ENCODE measurements at places on chromosomes 5 and 9.

- DNase-seq: no peak
Observed at GRCh38 chr5:130868186-130868840, 296.7 kb downstream of the HINT1 start.

GRCh38 chr9:89558948-89559347 lies 45.9 kb upstream of the GADD45G start:
- DNase-seq: no peak

DNA sequence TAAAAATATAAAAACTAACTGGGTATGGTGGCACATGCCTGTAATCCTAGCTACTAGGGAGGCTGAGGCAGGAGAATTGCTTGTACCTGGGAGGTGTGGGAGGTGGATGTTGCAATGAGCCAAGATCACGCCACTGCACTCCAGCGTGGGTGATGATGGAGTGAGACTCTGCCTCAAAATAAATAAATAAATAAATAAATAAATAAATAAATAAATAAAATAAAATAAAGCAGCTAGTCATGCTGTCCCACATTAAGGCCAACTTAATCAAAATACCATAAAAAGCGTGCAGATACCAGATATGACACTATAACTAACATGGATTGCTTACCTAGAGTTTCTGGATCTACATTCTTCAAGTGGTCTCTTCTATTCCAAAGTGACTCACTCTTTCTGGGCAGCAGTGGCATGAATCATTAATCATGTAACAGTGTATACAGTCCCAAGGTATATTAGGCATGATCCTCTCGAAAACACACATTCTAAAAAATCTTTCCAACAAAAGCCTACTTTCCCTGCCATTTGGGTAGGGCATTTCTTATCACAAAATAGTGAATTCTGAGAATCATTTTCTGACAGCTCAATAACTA lies 187.1 kb downstream of the ELAVL2 start:
- DNase-seq: no peak

DNA sequence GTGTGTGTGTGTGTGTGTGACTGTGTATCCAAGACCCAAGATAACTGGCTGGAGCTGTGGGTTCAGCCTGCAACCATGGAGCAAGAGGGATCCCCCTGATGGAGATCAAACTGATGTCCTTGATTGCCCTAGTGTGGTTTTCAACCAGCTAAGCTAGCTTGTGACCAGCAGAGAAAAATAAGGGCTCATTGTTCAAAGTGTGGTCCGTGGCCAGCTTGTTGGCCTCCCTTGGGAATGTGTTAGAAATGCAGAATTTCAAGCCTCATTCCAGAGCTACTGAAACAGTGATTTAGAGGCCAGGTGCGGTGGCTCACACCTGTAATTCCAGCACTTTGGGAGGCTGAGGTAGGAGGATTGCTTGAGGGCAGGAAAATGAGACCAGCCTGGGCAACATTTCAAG lies 79.9 kb downstream of the ACER2 start:
- DNase-seq: no peak

DNA sequence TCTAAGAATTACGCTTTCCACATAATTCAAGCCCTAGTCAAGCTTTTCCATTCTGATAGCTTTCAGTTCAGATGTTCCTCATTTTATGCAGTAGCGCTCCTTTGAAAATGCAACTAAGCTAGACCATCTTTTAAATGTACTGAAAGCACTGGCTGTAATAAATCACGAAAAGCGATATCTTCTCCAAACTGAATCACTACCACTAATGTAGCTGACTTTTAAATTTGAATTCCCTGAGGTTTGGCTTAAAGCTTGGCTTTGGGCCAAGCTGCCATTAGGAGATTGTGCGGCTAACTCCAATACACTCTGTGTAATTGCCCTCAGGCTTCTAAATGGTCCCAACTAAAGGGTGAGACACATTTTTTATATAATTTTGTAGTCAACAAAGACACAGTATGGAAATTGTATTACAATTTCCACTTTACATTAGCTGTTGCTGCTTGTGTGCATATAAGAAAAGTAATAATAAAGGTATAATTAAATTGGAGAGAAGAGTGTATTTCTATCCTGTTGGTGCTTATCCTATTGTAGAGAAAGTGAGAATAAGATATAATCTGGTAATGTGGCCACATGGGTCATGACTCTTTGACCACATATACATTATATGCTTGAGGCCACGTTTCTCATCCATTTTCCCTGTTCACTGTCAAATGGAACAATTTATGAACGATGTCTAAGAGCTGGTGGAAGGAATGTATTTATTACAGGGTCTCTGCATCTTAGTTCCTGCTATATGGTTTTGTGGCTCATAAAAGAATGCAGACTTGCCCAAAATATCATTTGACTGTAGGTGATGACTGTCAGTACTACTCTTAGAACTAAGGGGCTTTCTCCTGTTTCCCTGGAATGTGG lies 118.7 kb upstream of the TAF11L2 start:
- DNase-seq: no peak

DNA sequence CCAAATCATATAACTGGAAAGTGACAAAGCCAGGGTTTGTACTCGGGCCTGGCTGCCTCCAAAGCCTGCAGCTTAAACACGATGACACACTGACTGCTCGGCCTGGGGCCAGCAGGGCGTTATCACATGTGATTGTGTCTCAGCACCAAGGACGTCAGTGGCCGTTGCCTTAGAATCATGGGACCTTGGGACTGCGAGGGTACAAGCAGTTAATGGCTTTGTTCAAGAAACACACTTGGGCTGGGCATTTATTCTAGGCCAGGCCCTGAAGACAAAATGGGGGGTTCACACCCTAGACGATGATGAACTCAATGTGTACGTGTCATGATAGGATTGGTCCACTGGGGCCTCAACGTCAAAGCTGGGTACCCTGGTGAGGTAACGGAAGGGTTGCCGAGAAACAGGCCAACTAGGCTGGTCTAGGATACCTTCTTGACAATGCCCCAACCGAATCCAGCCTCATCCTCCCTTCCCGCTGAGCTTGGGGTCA lies 13.0 kb downstream of the SH3PXD2B start:
- no peak for DNase-seq

GRCh38 chr9:113772121-113772810 lies 103.8 kb upstream of the ZNF618 start:
- no peak for DNase-seq

DNA sequence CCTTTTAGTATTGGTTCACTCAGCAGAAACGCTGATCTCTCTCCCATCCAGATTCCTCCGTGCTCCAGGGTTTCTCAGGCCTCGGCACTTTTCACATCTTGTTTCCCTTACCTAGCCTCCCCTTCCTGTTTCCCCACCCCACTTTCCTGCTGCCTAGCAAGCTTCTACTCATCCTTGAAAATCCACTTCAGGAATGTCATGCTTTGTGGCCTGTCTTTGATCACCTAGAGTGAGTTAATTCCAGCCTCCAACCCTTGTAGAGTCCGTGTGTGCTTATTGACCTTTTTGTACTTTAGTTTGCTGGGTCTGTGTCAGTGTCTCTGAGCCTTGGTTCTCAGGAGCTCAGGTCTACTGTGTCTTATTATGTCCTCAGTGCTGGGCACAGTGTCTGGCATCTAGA lies 116.6 kb downstream of the AOPEP start:
- DNase-seq: no peak

GRCh38 chr5:134103397-134103796 lies 11.1 kb upstream of the TCF7 start:
- no peak for DNase-seq

DNA sequence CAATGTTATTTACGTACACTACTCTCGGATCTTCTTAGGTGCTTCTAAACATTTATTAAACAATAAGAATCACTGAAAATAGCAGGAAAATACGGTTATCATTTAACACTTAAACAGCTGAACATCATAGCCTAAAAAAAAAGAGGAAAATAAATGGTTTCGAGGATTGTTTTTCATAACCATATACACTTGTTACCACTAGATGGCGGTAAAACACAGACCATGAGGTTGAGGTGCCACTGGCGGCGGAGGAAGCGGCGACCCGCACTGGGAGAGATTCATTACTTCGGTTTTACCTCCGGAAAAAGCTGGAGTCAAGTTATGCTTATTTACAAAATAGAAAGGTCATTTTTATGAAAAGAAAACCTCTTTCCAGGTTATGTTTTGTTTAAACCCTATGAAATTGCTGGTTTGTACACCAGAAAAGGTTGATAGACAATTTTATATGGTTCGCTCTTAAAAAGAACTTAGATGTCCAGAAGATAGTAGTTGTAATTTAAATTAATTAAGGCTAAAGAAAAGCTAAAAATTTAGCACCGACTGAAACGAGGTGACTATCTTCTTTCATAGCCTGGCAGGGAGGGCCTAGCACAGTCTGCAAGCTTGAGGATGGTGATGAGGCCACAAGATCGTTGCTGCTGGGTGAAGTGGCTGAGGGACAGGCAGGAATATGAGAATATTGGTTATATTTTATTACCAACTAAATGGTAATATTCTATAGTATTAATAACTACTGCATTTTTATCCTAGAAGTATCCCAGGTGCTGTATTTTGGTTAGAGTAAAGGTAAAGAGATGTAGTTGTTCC lies 605.7 kb downstream of the RAB3C start:
- no peak for DNase-seq

DNA sequence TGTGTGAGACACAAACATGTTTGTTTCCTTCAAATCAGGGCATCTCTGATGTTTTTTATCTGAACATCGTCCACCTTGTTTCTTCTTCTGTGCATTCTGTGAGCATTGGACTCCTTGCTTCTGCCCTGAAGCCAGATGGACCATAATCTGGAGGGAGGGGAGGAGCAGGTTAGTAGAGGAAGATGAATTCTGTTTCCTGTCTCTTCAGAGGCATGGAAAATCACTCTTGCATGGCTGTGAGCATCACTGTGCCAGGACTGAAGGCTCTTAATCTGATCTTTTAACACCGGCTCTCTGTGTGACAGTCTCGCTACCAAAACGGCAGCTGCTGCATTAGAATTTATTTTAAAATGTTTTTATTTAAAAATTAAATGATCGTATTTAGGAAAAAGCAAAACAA lies 43.3 kb downstream of the TLE4 start:
- no peak for DNase-seq

- peak; percentile 53 for DNase-seq
Observed at GRCh38 chr9:13410566-13411031, 131.1 kb upstream of the MPDZ start.

DNA sequence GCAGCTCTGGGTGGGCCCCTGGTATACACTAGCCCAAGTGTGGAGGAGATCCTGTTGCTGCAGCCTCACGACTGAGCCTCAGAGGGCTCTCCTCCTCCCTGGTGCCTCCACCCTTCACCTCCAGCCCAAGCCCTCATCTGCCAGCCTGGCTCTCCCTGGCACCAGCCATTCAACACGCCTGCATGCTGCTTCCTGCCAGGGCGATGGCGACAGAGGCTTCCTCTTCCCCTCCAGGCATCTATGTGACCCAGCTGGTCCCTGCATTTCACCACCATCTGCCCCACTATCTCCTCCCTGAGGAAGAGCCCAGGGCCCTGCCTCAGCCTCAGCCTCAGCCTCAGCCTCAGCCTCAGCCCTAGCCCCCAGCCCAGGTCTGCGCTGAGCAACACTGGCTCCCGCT lies 54.8 kb upstream of the ANGPTL2 start:
- no peak for DNase-seq

GRCh38 chr9:81394881-81395675 lies 294.3 kb downstream of the TLE1 start:
- DNase-seq: no peak

GRCh38 chr5:3858524-3858923 lies 262.9 kb downstream of the IRX1 start:
- no peak for DNase-seq

DNA sequence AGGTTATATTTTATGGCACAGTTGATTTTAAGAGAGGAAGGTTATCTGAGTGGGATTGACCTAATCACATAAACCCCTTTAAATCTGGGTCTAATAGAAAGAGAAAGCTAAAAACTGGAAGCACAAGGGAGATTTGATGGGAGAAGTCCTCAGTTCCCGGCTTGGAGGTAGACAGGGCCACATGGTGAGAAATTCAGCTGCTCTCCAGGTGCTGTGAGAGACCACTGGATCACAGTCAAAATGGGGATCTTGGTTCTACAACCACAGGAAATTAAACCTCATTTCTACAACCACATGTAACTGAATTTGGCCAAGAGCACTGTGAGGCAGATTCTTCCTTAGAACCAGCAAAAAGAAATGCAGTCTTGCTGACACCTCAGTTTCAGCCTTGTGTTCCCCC lies 2352.7 kb downstream of the MAT2B start:
- DNase-seq: no peak

DNA sequence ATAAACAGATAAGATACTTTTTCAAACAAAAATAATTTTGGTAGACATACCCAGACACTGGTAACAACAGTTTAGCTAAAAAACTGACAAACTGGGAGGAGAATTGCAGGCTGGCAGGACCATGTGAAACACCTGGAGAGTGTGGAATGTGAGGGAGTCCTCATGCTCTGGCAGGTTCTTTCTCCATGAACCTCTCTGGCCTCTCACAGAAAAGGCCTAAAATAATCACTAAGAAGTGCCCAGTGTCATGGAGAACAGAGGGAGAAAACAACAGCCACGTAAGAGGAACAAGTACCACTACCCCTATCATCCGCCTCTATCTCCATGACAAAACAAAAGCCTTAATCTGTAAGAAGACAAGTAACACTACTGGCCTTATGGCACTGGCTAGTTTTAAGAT lies 1227.5 kb upstream of the CDH9 start:
- DNase-seq: no peak

DNA sequence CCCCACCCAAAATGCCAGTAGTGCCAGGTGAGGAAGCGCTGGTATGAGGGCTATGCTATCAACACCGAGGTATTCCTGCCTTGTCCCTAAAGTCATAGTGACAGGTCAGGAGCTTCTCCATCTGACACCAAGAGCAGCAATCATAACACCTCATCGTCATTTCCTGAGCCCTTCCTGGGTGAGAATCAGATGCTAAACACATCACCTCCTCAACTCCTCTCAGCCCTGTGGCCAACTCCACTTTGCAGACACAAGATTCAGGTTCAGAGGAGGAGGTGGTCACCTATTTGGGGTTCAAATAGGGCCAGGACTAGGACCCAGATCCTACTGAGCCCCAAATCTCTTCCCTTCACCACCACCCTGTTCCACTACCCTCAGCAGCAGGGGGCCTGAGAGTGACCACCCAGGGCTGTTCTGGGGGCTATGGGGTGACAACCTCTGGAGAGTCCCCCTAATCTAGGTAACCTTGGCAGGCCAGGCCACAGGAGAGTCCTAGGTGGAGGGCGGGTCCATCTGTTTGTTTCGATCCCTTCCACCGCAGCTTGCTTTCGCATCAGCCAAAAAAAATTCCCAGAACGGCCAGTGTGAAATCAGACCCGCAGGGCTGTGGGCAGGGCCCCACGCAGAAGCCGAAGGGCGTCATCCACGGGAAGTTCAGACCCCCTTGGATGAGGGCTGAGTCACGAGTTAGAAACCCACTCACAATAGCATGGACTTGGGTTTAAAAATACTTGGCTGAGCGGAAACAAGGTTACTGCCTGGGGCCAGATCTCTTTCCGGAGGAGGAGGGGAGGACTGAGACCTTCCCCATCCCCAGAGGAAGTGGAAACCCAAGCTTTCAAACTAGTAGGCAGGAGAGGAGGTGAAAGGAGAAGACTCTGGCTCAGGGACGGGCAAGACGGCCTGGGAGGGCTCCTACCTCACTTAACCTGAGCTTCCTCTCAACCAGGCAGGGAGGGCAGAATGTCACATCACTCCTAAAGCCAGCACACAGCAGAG lies 8.7 kb downstream of the STK10 start:
- DNase-seq: no peak

GRCh38 chr5:98827161-98827560 lies 53.7 kb downstream of the RGMB start:
- no peak for DNase-seq

GRCh38 chr9:133978226-133978898 lies 13.8 kb downstream of the VAV2 start:
- DNase-seq: no peak

GRCh38 chr9:90095682-90096081 lies 490.9 kb downstream of the GADD45G start:
- DNase-seq: peak; percentile 25

All from DMS79 (cell line).